Right renal pelvis (tissue), 4 donors: ENCODE measurements at places on chromosomes 5 and 9. TPM values are rescaled to one million over a fixed set of nuclear protein-coding genes. Genes with fewer than 3 reads are reported as not detected.

Gene NR6A1
- polyA plus RNA-seq, result 0.87 TPM

Gene ZNF354B
- 21.4 TPM for polyA plus RNA-seq

Gene TEX48
- polyA plus RNA-seq, result not detected

Gene COL27A1
- polyA plus RNA-seq, result 38.2 TPM

Gene TLR4
- 6.8 TPM for polyA plus RNA-seq

Gene RMI1
- polyA plus RNA-seq, result 26.8 TPM

Gene PRRX2
- polyA plus RNA-seq, result 1.3 TPM

Gene ST8SIA4
- 5.0 TPM for polyA plus RNA-seq

Gene DMRT2
- polyA plus RNA-seq, result 4.0 TPM

Gene CARTPT
- polyA plus RNA-seq, result not detected

Gene NMUR2
- polyA plus RNA-seq, result 0.16 TPM

Gene KIF4B
- 0.28 TPM for polyA plus RNA-seq
